ENCODE measurements at places on chromosomes 2 and 18.

GRCh38 chr2:149924549-149925213 lies 337.1 kb upstream of the MMADHC start:
- no peak for DNase-seq

- DNase-seq, result no peak
Observed at GRCh38 chr2:223180463-223180862, 128.5 kb downstream of the KCNE4 start.

GRCh38 chr2:152396763-152397162 lies 61.8 kb downstream of the FMNL2 start:
- no peak for DNase-seq

- DNase-seq, result no peak
Observed at GRCh38 chr2:32358111-32358482, 1.3 kb downstream of the BIRC6 start.

GRCh38 chr2:153134725-153135124 lies 343.8 kb downstream of the RPRM start:
- DNase-seq, result no peak

DNA sequence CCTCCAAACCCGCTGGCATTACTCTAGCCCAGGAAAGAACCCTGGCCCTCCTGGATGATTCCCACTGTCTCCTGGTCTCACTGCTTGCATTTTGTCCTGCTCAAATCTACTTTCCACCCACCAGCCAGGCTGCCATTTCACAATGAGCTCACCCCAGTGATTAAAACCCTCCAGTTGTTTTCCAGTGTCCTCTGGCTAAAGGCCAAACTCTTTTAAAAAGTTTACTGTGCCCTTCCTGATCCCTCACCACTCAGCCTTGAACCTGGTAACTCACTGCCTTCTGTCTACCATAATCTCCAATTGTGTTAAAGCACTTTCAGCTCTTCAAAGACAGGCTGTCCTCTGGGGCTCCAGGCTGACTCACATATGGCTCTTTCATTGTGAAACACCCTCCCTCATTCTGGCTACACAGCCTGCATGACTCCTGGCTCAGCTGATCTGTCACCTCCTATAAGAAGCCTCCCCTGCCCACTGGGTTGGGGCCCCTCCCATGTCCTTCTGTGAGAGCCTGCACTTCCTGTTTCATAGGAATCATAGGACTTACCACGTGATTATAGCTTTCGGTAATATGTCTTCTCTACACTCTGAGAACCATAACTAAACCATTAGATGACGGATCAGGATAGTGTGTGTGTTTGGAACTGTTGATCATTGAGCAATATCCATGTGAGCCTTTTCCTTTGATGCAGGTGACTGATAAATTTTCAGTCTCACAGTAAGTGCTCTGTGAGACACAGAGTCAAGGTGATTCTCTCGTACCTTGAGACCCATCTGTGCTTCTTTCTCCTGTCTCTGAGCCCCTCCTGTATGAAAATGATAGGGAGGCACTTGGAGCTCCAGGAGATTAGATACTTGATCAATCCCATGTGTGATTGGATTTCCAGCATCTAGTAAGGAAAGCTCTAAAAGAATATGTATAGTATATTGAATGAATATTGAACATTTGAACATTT lies 590.8 kb upstream of the ID2 start:
- DNase-seq, result no peak

GRCh38 chr2:241017228-241017940 lies 19.0 kb downstream of the SNED1 start:
- no peak for DNase-seq

- no peak for DNase-seq
Observed at GRCh38 chr18:78128004-78128403, 851.6 kb upstream of the SALL3 start.

All from CD4-positive, alpha-beta T cell treated with Interleukin-2 at 100 ng/mL for 4 hours (primary cell).